ENCODE measurements at places on chromosomes 4 and X. TPM values are rescaled to one million over a fixed set of nuclear protein-coding genes. Genes with fewer than 3 reads are reported as not detected.

- no peak for DNase-seq
Observed at GRCh38 chr4:139617702-139618490, 47.7 kb upstream of the MGST2 start.

DNA sequence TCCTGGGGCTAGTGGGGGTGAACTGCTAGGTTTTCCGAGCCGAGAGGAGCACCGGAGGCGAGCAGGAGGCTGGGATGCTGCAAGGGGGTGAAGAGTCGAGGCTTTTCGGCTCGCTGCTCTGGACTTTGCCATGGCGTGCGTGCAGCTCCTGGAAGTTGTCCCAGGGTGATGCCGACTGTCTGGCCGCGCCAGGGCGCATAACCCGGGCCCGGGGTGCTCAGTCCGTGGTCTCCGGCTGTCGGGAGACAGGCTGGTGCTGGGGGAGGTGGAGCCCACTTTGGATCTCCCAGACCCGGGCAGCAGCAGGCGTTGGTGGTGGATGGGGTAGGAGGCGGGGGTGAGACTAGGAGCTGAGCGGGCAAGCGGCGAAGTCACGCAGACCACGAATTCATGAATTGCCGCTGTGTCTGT, 793 bp downstream of the GRIA3 start:
- DNase-seq, result no peak

DNA sequence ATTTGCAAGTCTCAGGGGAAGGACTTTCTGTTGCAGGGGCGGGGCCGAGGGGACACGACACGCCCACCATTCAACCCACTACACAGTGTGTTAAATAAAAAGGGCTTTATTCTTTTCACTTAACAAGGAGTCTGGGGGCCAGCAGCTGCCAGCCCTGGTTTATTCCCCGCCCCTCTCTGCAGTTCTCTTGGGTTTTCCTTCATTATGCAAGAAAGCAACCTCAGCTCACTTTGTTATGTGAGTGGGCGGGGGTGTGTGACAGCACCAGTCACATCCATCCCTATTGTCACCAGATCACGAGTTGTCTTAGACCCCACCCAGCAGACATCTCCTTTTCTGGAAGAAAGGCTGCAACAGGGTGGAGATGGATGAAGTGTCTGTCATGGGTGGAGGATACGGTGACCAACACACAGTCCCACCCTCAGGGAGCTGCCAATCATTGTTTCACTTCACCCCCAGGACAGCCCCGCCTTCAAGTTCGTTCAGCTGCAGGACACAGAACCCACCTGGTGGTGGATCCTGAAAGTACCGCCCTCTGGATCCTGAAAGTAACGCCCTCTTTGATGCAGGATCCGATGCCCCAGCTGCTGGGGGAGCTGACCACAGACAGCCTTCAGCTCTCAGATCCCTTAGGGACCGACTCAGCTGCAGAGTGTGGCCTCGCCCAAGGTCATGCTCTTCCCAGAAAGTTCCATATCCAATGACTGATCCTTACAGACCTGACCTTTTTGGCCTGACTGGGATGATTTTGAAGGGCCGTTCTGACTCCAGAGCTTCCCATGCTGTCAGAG, 79.6 kb downstream of the SMIM20 start:
- no peak for DNase-seq

DNA sequence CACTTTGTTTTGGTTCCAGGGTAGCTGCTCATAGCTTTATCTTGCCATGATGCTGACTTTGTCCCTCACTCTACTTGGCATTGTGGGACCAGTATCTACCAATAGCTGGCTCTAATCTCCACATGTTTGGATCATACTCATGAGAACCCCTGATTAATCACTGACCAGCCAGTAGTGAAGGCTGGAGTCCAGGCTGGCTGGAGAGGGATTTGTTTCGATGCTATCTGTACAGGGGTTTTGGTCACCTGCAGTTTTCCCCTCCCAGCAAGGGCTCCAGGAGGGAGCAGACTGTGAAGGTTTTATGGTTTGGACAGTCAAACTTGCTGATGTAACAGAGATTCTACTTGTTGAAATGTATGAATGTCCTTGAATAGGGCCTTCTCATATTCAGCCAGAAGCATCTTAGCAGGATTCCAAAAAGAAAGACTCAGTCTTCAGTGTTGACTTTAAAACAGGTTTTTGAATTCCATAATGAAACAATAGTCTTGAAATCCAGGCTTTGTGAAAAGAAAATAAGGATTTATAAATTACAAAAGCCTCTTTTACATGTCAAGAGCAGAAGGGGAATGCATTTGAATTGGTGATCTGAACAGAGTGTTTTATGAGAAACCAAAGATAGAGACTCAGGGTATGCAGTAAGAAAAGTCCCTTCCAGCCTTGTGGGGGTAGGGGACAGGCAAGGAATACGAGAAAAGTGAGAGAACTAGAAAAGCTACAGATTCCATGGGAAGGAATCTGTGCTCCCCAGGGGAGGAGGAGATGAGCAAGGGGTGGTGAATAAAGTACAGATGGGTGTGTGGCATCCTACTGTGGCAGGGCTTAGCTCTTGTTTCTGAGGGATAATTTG, 103.1 kb upstream of the SHISA3 start:
- no peak for DNase-seq

Gene CTPS2
- polyA plus RNA-seq, result 17.6 TPM

GRCh38 chr4:16026160-16026761, 57.6 kb downstream of the PROM1 start:
- no peak for DNase-seq

GRCh38 chrX:13747836-13748235, 13.3 kb downstream of the OFD1 start:
- no peak for DNase-seq

- DNase-seq, result no peak
Observed at GRCh38 chr4:173821036-173821435, 291.0 kb upstream of the HAND2 start.

All from forelimb muscle (tissue), 1 donor.